ENCODE measurements at places on chromosomes 1 and 21. TPM values are rescaled to one million over a fixed set of nuclear protein-coding genes. Genes with fewer than 3 reads are reported as not detected.

DNA sequence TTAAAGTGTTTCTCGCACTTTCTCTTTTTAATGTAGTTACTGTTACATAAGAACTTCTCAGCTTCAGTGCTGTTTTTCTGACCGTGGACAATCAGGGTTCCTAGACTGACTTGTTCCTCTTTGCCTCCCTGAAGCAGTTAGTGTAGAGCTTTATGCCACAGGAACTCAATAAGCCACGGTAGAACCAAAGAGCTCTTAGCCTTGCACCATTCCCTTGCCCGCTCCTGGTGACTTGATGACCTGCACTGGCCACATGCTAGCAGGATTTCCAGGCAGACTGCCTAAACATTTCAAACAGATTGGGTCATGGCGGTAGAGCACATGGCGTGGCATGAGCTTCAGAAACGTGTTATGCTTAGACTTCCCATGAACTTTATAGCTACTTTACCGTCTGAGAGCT, 18.8 kb upstream of the FASLG start:
- DNase-seq = peak; percentile 42

DNA sequence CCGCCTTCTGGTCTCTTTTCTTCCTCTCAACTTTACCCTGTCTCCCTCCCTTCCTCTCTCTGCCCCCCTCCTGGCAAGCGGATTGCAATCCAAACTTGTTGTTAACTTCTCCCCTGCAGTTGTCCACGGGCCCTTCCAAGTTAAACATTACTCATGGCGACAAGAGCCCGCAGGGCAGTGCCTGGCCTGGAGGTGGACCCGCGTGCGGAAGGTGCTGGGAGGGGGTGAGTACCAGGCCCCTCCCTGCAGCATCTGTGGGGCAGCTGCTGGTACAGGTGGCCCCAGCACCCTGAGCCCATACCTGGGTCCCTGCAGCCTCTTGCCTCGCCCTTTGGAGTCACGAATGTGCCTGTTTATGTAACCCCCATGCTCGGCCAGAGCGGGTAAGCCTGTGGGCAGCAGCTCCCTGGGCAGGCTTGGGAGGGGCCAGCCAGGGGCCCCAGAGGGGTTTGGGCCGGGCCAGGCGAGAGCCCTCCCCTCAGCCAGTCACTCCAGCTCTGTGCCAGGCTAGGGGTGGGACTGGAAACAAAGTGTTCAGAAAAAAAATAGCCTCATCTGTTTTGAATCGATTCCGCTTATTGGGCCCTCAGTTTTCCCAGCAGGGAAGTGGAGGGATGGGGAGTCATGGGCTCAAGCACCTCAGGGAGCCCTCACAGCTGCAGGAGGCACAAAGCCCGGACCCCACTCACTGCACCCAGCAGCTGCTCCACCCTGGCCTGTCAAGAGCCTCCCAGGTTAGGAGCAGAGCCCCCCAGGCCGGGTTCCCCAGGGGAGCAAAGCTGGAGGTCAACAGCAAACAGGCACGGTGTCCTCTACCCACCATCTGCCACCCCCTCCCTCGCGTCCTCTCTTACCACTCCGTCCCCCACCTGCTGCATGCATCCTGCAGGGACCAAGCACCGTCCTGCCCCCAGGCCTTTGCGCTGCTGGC, 14.0 kb upstream of the FAAP20 start:
- peak; percentile 88 for DNase-seq

Gene DNMT3L
- not detected for polyA plus RNA-seq

DNA sequence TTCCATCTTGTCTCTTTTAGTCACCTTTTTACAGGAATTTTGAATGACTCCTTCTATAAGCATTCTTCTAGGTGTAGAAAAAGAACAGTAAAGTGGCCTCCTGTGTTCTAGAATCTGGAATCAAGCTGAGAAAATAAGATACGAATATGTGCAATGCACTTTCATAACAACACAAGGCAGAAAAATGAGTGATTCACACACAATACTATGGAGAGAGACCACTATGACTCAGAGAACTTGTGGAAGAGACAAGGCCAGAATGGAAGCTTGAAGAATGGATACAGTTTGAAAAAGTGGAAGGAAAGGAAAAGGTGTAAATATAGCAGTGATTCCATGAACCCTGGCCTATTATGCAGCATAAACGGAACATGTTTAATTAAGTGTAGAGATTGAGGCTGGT, 57.1 kb upstream of the SAMSN1 start:
- DNase-seq = peak; percentile 13

DNA sequence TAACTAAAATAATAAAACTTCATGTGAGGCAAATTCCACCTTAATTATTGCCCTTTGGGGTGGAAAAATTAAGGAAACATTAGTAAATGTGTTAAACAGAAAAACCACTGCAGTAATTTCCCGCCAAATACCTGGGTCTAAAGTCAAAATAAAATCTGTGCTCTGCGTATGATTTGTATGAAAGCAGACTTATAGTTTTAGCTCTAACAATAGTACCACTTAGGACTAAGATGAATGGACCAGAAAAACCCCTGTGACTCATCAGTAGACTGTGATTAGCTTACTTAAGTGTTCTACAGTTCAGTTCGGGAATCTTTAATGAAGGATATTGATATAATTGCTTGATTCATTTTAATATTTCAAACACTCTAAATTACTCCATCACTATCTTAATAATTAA, 23.3 kb upstream of the C1orf105 start:
- peak; percentile 75 for DNase-seq

Gene IFI44
- polyA plus RNA-seq = 2.2 TPM

DNA sequence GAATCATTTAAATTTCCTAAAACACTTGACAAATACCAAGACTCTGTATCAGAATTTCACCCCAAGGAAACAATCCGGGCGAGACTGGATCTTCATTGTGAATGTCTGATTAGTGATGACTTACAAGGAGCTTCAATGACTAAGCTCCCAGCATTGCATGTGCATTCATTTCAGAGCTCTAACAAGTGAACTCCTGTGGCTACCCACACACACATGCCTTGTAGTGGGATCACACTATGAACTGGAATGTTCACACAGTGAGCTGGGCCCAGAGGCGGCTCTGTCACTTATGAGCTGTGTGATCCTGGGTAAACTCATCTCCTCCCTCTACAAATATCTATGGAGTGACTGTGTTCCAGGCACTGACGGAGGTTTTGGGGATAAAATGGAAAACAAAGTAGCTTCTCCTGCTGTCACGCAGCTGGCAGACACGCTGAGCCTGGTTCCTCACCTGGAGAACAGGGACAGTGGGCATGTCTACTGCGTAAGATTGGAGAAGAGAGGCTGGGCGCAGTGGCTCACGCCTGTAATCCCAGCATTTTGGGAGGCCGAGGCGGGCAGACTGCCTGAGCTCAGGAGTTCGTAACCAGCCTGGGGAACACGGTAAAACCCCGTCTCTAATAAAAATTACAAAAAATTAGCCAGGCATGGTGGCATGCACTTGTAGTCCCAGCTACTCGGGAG, 56.9 kb downstream of the CLSTN1 start:
- peak; percentile 100 for DNase-seq

- DNase-seq = no peak
Observed at GRCh38 chr1:153903841-153904455, 18.8 kb downstream of the GATAD2B start.

GRCh38 chr1:237732657-237733056, 158.1 kb downstream of the ZP4 start:
- DNase-seq = no peak

GRCh38 chr1:157247005-157247763, 109.0 kb upstream of the ETV3 start:
- peak; percentile 4 for DNase-seq

DNA sequence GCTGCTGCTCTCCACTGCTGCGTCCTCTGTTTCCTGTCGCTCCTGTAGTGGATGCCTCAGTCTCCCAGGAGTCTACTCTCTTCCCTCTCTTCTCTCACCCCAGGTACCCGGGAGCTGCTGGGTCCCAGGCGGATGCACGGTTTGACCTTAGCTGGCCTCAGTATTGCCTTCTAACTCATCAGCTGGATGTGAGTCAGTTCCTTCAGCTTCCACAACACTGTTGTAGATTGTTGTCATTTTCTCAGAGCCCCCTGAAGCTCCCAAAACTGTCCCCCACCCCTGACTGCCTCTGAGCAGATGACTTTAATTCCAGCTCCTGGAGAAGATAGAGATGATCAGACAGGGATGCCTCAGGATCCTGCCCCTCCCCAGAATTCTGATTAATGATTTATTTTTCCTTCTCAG, 7.2 kb downstream of the CNIH3 start:
- DNase-seq = peak; percentile 85

- no peak for DNase-seq
Observed at GRCh38 chr21:31408301-31409088, 64.4 kb upstream of the TIAM1 start.

DNA sequence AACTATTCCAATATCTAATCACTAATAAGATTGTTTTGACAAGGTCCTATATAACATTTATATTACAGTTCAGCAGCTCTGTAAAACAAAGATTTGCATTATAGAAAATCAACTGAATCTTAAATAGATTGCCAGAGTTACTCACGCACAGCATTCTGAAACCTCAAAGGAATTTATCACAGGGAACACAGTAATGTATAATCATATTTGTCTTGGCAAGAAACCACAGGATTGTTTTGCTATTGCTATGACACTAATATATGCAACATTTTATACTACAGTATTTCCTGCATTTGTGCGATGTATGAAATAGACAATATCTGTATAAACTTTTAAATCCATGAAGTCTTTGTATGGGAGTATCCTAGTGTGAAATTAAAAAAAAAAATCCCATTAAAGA, 101.4 kb downstream of the PLPPR5 start:
- peak; percentile 88 for DNase-seq

DNA sequence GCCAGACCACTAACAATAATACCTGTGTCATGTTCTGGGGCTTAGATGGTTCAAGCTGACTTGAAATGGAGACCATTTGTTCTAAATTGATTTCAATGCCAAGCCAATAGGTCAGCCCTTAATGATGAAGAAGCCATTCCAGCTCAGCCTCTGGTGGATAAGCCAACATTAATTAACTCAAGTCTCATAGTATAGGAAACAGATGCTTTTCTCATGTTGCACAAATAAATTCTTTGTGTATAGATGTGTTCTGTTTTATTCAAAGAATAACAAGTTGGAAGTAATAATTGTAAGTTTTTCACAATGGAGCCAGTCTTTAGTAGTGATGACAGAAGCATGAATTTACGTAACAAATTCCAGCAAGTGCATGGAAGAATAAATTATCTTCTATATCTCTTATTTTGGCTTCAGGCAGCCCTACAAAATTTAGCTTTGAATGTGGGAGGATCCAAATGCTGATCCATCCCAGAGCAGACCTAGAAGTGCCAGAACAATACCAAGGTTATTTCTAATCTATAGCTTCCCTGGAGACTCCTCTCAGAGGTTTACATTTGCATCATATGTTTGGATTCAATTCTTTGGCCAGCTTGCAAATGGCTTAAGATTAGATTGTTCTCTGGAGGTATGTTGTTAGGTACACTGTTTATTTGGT, 42.2 kb upstream of the C1orf105 start:
- DNase-seq = no peak

- DNase-seq = no peak
Observed at GRCh38 chr1:74952786-74953185, 181.4 kb upstream of the LHX8 start.

Gene OVAAL
- not detected for polyA plus RNA-seq

GRCh38 chr1:156117414-156118176, 3.1 kb downstream of the LMNA start:
- no peak for DNase-seq

- peak; percentile 36 for DNase-seq
Observed at GRCh38 chr1:222081859-222082258, 340.0 kb upstream of the DUSP10 start.

Gene SPATA46
- not detected for polyA plus RNA-seq

- no peak for DNase-seq
Observed at GRCh38 chr1:30868833-30869435, 39.6 kb downstream of the SDC3 start.

- DNase-seq = no peak
Observed at GRCh38 chr21:14583629-14584255, 37.6 kb upstream of the SAMSN1 start.

Gene TLCD4
- polyA plus RNA-seq = 0.16 TPM

Gene TMEM69
- 31.8 TPM for polyA plus RNA-seq

Gene RAB7B
- 14.6 TPM for polyA plus RNA-seq

GRCh38 chr1:169711469-169712308, at the start of gene SELL:
Gene SELL, minus strand, starts transcription at chr1:169711620. Its CDS starts 122 bp downstream, at chr1:169711498.
- DNase-seq = peak; percentile 68

Gene CELA2B
- not detected for polyA plus RNA-seq

Gene TSPAN2
- polyA plus RNA-seq = 0.17 TPM

GRCh38 chr1:157429601-157430240, 122.6 kb downstream of the FCRL5 start:
- DNase-seq = no peak

GRCh38 chr1:112527266-112528010, 18.7 kb downstream of the WNT2B start:
- peak; percentile 61 for DNase-seq

DNA sequence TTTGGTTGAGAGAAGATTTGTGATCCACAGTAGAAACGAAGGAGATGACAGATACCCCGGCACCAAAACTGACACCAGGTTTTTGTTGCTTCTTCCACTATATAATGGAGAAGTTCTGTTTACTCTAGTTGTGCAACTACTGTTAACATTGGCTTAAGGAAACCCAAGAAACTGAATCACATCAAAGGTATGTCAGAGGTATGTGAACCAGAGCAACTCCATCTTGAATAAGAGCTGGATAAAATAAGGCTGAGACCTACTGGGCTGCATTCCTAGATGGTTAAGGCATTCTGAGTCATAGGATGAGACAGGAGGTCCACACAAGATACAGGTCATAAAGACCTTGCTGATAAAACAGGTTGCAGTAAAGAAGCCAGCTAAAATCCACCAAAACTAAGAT, 173.7 kb upstream of the CAMK1G start:
- DNase-seq = peak; percentile 95

Gene GJB5
- 0.10 TPM for polyA plus RNA-seq

Gene A3GALT2
- not detected for polyA plus RNA-seq

DNA sequence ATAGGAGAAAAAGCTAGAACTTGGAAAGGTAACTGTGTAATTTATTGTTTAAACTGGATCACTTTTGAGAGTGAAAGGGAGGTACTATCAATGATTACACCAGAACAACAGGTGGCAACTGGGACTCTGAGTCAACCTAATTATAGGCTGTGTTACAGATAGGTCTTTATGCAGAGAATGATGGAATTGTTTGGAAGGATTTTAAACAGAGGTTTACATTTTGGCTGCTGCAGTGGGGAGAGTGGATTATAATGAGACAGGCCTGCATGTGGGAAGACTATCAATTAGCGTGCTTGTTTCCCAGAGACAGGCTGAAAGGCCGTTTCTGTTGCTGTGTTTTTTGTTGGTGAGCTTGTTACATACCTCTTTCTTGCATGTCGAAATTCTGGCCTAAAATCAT, 432.9 kb downstream of the PLA2G4A start:
- DNase-seq = peak; percentile 10

DNA sequence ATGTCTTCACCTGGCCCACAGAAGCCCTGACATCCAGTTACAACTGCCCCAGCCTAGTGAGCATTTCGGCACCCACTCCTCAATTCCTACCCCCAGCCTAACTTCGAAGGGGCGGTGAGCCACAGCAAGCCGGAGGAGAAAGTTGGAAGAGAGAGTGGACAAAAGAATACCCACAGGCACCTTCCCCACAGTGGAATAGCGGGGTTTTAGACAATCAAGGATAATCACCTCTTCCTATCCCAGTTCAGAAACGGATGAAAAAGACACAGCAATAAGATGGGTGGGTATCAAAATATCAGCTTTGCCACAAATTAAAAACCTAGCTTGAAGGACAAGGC, 1.3 kb upstream of the LSS start:
- no peak for DNase-seq

All from IMR-90 (cell line).